ENCODE measurements at places on chromosomes 5 and 9.
A peak's percentile ranks its signal among the peaks of the same experiment; 100 is the strongest.

DNA sequence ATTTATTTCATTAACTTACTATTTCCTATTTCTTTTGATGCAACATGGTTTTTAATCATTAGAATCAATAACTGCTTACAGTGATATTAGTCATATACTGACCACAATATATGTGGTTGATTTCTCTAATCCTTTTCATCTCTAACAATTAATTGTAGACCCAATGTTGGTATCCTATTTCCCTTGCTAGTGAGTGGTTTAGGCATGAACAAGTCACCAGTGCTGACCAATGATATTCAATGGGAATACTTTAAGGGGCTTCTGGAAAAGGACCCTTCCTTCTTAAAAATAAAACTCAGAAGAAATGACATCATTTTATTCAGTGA lies 672.4 kb upstream of the GRAMD2B start:
- no peak for DNase-seq

GRCh38 chr5:172361566-172362238 lies 78.1 kb upstream of the UBTD2 start:
- no peak for DNase-seq

GRCh38 chr5:124622851-124623250 lies 123.6 kb downstream of the ZNF608 start:
- DNase-seq = no peak

GRCh38 chr9:132996526-132996925 lies 18.0 kb downstream of the GFI1B start:
- DNase-seq = no peak

GRCh38 chr9:68798423-68798822 lies 93.4 kb downstream of the PIP5K1B start:
- no peak for DNase-seq

DNA sequence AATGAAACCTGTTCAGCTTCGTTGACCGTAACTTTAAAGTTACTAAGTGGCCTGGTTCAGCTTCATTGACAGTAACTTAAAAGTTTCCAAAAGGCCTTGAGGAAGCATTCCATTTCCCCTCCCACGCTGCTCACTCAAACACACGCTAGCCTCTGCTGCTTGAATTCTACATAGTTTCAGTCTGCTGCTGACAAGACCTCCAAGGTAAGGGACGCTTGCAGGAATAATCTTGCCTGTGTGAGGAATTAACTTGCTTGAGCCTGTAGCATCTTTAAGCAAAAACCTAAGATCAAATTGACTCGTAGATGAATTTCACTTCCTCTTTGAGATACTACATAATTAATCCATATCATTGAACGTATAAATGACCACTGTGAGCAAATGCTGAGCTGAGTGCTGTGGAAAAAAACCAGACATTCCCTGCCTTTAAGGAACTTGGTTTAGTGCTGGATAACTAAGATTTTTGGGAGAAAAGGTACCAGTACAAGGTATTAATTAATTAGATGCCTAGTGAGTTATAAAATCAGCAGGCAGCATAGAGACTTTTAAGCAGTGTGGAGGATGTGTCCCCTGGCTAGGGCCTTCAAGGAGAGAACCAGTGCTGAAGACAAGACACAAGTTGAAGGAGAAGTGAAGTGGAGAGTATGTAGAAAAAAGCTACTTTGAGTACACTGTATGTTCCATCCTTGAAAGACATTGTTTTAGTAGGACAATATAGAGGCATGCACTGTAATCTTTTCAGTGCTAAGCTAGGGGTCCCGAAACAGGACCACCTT lies 39.2 kb downstream of the GRAMD2B start:
- DNase-seq = no peak

GRCh38 chr5:113145757-113146387 lies 169.3 kb downstream of the DCP2 start:
- DNase-seq = no peak

GRCh38 chr5:75627801-75628200 lies 16.5 kb downstream of the ANKDD1B start:
- no peak for DNase-seq

DNA sequence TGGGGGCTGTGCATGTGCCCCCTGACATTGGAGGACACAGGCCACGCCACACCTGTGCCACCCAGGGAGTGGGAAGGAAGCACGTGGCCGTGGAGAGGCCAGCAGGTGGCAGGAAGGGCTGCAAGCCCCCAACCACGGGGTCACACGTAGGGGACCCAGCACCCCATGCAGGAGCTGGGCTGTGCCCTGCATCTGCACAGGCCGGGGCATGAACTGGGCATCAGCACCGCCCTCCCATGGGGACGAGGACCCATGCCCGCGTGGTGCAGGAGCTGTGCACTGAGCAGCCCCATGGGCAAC lies 13.8 kb upstream of the CLPTM1L start:
- DNase-seq = no peak

DNA sequence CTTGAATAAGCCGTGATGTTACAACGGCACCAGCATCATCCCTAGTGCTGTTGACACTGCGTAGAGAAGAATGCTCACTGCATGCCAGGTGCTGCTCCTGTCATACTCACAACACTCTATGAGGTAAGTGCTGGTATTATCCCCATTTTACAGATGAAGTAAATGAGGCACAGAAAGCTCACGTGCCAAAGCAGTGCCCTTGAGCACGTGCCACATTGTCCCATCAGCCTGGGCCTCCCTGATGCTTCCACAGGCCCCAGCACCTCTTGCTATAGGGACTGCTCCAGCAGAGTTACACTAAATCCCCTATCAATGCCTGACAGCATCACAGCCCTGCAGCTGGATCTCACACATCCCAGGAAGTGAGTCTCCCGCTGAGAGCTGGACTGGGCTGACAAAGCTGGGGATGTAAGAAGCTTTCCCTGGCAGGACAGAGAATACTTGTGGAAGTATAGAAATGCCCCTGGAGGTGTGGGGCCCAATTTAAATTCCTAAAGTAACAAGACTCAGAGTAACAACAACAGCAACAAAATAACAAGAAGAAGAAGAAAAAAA lies 216.1 kb downstream of the FSTL4 start:
- DNase-seq = no peak

DNA sequence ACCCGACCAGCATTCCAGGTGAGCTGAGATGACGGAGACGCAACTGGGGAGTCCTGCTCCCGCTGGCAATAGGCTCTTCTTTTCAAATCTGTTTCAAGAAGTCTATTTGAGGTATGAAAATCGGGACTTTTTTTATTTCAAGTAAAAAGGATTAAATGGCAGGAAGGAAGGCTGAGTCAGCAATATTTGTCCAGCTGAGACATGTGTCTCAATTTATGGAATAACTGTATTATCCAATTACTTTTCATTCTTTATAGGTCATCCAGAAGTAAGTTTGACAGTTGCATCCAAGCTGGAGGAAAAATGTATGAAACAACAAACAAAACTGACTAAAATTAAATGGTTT lies 221.1 kb downstream of the NR2F1-AS1 start:
- DNase-seq = no peak

GRCh38 chr9:95096381-95096780 lies 221.1 kb downstream of the FANCC start:
- DNase-seq = no peak

GRCh38 chr9:88388886-88389605 lies 802 bp downstream of the SPIN1 start:
- peak; percentile 80 for DNase-seq

GRCh38 chr9:22105005-22105722 lies 96.1 kb upstream of the CDKN2B start:
- DNase-seq = no peak

DNA sequence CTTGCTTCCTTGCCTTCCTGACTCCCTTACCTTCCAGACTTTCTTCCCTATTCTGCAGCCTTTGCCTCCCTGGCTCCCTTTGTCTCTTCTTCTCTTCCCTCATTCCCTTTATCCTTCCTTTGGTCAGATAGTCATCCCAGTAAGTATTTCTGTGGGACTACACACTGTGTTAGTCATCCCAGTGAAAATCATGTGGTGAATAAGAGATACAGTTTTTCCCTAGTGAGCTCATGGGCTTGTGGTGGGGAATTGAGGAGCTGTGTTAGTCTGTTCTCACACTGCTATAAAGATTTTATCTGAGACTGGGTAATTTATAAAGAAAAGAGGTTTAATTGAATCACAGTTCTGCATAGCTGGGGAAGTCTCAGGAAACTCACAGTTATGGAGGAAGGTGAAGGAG lies 109.8 kb upstream of the EDIL3 start:
- no peak for DNase-seq

DNA sequence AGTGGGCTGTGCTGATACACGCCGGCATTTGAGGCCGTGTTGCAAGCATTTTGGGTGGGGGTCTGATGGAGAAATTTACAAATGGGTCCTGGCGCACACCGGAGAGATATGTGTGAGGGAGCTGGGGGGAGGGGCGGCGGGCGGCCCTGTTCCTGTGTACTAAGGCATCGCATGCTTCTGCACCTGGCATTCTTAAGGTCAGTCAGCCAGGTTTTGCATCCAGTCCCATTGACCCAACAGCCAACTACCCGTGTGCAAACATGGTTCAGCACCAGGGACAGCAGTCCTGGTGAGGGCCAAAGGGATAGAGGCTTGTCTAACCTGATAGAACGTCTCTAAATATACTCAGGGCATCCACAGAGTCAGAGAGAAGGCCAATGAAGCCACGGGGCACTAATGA lies 839 bp downstream of the GABRG2 start:
- peak; percentile 79 for DNase-seq

GRCh38 chr9:4258320-4259090 lies 41.4 kb downstream of the GLIS3 start:
- no peak for DNase-seq

- DNase-seq = no peak
Measured at GRCh38 chr5:172581315-172581714, 59.7 kb upstream of the NEURL1B start.

GRCh38 chr5:74594137-74595040 lies 46.1 kb downstream of the ENC1 start:
- DNase-seq = no peak

- no peak for DNase-seq
Measured at GRCh38 chr5:151110992-151111391, 30.2 kb upstream of the TNIP1 start.

- no peak for DNase-seq
Measured at GRCh38 chr5:149794487-149794971, 64.4 kb downstream of the PPARGC1B start.

GRCh38 chr5:149455889-149456409 lies 76.9 kb upstream of the IL17B start:
- DNase-seq = no peak

DNA sequence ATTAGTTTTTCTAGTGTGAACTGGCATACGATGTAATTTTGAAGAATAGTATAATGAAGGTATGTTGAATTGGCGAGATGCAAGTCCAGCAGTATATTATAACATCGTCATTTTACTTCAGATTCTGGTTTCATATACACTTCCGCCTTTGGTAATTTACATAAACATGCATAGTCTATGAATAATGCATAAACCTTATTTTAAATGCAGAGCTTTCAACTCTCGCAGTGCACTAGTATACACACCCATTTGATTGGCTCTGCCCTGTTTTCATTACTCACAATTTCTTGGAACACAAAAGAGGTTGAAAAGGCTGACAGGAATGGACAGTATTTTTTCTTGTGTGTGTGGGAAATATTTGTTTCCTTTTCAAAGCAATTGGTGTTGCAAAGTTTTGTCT lies 128.9 kb upstream of the CCNH start:
- DNase-seq = no peak

DNA sequence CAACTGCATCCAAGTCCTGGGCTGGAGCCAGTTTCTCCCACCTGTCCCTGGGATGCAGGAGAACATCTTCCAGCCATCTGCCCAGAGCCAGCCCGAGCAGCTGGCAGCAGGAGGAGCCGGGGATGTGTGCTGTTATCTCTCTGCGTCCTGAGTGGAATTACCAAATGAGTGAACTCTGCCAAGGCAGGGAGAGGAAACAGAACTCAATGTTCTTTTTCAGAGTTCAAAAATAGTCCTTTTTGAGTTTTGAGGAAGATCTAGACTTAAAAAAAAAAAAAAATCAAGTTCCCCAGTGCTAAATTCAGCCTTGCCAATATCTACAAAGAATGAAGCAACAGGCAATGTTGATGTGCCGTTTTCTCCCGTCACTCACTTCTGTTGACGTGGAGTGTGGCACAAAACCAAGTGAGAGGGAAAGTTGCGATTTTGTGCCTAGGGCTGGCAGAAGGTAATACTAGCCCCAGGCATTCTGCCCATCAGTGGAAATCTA lies 56.2 kb downstream of the TMOD1 start:
- no peak for DNase-seq

GRCh38 chr5:75335952-75336614 lies 937 bp upstream of the HMGCR start:
- DNase-seq = no peak

- DNase-seq = no peak
Measured at GRCh38 chr9:18185196-18185595, 288.8 kb upstream of the ADAMTSL1 start.

DNA sequence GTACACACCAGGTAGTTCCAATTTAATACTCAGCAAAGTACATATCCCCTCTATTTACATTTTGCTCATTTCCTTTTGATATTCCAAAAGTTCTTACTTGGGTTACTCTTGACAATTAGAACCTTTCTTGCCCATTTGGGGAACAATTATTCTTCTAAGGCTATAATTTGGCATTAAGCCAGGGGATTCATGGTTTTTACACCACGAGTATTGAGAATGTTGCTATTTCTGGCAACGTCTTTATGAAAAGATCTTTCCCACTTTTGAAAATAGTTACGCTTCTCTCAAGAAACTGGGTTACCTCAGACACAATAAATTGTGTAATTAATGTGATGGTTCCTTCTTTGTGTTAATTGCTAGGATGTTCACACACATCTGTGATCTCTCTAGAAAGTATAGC lies 11.5 kb upstream of the CAAP1 start:
- DNase-seq = no peak

DNA sequence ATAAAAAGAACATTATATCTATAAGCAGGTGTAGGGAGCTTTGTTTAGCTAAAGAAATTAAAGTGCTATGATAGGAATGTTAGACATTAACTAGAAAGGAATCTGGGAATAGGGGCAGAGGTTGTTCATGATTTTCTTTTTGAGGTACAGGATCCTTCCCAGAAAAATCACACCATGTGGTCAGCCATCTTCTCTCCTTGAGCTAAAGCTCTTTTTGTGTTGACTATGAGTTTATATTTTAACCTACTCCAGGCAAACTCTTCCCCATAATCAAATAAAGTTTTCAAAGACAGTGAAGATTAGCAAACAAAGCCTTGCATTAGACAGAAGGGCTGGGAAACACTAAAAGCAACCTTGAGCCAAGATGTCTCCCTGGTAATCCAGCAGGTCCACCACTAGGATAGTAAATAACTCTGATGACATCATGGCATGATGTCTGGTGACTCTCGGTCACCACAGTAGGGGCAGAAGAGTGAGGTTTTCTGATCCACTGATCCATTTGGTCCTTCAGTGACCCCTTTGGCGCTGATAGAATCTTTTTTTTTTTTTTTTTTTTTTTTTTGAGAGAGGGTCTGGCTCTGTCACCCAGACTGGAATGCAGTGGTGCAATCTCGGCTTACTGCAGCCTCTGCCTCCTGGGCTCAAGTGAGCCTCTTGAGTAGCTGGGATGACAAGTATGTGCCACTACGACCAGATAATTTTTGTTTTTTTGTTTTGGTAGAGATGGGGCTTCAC lies 30.6 kb upstream of the IL6ST start:
- no peak for DNase-seq

GRCh38 chr5:10064546-10065195 lies 185.0 kb downstream of the ATPSCKMT start:
- DNase-seq = no peak
